ENCODE measurements at places on chromosomes 2 and 18.
A peak's percentile ranks its signal among the peaks of the same experiment; 100 is the strongest.

GRCh38 chr18:51196811-51197660, 445 bp downstream of the MEX3C start:
- DNase-seq = peak; percentile 28

- peak; percentile 87 for DNase-seq
Measured at GRCh38 chr2:120223034-120223912, at the start of gene TMEM185B. TMEM185B (minus strand) TSS chr2:120223400; CDS start chr2:120222976, 424 bp downstream.

DNA sequence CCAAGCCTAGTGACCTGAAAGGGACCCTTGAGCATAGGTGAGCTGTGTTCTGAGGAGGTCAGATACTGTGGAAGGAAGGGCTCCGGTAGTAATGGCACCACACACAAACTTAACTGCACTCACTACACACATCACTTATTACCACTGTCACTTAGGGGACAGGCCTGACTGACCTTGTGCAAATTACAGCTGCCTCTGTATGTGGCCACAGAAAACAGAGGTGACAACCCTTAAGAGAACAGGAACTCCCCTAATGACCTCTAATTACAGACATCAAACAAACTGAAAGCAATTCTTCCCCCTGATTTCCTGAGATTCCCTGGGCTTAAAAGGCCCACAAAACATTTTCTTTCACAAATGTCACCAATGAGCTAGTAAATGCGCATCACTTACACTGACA, 360.6 kb downstream of the RND3 start:
- DNase-seq = no peak

DNA sequence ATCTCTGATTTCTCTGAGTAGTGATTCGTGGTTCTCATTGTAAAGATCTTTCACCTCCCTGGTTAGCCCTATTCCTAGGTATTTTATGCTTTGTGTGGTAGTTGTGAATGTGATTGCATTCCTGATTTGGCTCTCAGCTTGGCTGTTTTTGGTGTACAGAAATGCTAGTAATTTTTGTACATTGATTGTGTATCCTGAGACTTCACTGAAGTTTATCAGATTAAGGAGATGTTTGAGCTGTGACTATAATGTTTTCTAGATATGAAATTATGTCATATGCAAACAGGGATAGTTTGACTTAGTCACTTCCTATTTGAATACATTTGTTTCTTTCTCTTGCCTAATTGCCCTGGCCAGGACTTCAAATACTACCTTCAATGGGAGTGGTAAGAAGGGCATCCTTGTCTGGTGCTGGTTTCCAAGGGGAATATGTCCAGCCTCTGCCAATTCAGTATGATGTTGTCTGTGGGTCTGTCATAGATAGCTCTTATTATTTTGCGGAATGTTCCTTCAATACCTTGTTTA, 251.9 kb upstream of the ZNF804A start:
- no peak for DNase-seq

- DNase-seq = no peak
Measured at GRCh38 chr2:238114851-238115660, 14.9 kb downstream of the ESPNL start.

- DNase-seq = no peak
Measured at GRCh38 chr18:24187049-24187448, 48.2 kb downstream of the CABYR start.

DNA sequence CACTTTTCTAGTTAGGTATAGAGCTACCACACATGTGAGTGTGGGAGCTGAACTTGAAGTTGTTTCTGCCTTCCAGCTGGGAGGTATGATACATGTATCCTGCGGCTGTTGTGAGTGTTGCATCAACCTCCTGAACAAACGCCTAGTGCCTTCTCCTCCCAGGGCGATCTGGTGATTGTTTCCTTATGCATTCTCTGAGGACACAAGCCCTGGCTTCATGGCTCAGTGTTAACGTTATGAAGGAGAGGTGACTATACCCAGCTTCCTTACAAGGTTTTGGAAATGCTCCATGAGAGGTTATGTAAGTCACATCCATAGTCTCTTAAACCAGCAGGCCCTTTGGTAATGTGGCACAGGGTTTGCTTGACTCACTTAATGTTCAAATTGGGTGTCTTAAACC, 64.9 kb downstream of the SPRED2 start:
- no peak for DNase-seq

DNA sequence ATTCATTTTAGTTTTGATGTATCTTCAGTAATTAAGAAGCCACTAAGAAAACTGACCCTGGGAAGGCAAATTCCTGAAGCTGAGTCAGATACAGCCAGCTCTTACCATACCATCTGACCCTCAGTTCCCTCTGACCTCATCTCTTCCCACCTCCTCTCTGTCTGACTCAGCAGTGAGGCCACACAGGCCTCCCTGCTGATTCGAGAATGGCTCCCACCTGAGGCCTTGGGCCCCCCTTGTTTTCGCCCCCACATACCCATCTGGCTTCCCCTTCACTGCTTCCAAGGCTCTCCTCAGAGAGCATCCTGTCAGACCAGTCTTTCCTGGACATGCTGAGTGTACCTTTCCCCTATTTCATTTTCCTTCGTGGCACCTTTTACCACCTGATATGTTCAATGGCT, 71.0 kb upstream of the CYP1B1 start:
- DNase-seq = no peak

- no peak for DNase-seq
Measured at GRCh38 chr2:129879614-129880180, 99.8 kb upstream of the RAB6C start.

DNA sequence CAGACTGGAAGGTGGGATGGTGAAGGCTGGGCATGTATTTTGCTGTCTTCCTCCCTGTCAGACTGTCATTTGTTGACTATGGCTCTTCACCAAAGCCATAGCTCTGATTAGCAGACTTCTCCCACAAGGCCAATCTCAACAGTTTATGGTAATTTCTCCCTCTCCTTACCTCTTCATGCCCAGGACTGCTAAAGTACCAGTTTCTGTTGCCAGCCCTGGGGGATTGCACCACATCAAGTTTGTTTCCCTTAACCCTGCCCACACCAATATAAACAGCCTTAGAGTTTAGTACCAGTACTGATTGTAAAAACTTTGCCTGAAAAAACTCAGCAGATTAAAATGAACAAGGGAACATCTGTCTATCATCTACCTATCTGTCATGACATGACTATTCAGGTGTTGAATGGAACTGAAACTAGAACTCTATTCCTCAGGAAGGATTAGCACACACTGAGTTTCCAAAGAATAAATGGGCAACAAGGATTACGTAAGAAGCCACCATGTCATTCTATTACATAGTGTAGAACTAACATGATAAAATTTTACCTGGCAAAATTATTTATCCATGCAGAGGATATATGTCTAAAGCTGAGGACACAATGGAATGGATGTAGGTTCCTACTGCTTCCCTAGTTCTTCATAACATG, 13.7 kb downstream of the FEZ2 start:
- no peak for DNase-seq

- no peak for DNase-seq
Measured at GRCh38 chr2:200438251-200438650, 71.6 kb downstream of the KCTD18 start.

DNA sequence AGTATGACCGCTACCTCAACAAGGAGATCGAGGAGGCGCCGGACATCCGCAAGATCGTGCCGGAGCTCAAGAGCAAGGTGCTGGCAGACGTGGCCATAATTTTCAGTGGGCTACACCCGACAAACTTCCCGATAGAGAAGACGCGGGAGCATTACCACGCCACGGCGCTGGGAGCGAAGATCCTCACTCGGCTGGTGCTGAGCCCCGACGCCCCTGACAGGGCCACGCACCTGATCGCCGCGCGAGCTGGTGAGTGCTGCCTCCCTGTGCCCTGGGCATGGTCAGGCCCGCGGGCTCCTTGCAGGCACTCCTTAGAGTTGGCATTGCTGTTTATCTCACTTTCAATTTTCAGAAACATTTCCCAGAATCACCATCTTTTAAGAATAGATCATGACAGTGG, 35.7 kb downstream of the CTDP1 start:
- DNase-seq = no peak

GRCh38 chr2:138779781-138780445, at the start of gene NXPH2:
NXPH2 (minus strand) TSS chr2:138780390; CDS start chr2:138780241, 149 bp downstream.
- no peak for DNase-seq

- no peak for DNase-seq
Measured at GRCh38 chr2:9462313-9462712, 12.0 kb upstream of the IAH1 start.

DNA sequence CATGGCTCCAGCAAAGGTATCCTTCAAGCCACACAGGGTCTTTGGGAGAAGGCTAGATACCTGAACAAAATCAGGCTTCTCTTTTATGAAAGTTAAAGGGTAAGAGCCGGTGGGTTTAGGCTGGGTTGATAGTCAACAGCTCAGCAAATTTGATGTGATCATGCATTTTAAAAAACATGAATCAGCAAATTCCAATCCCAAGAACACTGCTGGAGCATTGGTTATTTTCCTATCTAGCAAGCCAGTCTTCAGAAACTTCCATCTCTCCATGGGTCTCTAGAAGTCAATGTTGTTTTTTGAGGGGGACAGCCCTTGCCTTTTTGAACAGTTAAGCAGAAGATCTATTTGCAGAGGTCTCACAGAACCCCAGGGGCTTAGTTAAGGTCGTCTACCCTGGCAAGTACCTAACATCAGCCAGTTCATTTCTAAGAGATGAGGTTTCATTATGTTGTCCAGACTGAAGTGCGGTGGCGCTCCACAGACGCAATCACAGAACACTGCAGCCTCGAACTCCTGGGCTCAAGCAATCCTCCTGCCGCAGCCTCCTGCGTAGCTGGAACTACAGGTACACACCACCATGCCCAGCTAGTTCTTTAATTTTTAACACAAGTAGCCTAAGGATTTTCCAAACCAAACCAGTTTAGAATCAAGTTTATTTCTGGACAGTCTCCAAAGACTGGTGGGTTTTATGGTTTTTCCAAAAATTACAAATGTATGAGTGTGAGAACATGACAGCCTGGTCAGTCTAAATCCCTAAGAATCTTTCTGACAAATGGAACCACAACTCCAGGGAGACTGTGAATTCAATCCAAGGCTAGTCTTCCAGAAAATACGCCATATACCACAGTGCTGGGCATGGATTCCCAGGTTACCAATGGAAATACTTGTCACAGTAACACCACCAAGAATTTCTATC, 4.1 kb upstream of the ZCCHC2 start:
- no peak for DNase-seq

DNA sequence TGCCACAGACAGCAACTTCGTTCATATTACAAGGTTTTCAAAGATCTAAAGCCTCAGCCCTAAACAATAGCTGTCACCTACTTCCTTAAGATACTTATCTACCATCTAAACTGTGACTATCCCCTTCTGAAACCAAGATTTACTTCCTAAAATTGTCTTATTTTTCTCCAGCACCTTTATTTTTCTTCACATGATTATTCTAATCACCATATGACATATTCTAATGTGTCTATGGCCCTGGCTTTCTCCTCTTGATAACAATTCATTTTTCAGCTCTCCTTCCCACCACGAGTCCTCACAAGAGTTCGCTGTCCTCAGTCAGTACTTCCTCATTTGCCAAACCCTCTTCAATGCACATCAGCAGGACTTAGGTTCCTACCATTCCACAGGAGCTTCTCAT, 53.9 kb downstream of the RTTN start:
- DNase-seq = no peak

- no peak for DNase-seq
Measured at GRCh38 chr18:30730915-30731314, 311.6 kb downstream of the DSC3 start.

DNA sequence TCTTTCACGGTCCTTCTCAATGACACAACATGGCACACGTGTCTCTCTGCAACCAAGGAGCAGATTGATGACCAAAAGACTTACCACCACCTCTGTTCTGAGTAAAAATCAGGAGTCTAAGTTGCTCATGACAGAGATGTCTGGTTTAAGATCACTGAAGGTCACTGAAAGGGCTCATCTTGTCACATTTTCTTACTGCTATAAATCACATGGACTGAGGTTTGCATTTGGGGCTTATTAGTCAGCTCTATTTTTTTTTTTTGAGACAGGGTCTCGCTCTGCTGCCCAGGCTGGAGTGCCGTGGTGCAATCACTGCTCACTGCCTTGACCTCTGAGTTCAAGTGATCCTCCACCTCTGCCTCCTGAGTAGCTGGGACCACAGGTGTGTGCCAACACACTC, 19.4 kb downstream of the CFLAR start:
- DNase-seq = no peak

DNA sequence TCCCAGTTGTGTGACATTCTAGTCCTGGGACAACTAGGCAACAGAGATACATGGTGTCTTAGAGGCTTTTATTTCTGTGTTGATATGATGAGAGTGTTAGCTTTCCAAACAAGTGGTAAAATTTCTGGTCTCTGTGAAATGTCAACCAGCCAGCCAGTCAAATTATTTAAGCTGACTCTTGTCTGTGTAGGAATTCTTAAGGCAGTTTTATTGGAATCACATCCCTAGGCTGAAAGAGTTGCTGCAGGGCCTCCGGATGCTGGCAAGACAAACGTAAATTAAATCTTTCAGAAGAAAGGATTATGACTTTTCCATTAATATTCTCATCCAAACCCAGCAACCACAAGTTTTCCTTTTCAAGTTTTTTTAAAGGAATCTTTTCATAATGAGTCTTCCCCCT, 44.6 kb downstream of the SERPINB7 start:
- no peak for DNase-seq

GRCh38 chr18:78792094-78792493, 187.5 kb upstream of the SALL3 start:
- no peak for DNase-seq

DNA sequence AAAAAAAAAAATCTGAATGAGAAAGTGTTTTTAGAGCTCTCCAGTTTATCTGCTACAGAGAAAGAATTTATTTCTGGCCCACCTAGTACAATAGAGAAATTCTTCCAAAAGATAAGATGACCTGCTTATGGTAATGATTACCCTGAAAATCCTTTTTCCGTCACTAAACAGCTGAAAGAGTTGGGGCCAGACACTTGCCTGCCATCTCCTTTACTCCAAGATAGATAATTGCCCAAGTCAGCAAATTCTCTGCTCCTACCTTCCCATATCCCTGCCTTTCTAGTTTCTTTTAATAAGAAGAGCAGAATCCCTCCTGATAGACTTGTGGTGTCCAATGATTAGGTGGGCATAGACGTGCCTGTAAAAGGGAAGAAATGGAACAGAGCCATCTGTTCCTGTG, 28.1 kb downstream of the EIF4E2 start:
- DNase-seq = no peak

DNA sequence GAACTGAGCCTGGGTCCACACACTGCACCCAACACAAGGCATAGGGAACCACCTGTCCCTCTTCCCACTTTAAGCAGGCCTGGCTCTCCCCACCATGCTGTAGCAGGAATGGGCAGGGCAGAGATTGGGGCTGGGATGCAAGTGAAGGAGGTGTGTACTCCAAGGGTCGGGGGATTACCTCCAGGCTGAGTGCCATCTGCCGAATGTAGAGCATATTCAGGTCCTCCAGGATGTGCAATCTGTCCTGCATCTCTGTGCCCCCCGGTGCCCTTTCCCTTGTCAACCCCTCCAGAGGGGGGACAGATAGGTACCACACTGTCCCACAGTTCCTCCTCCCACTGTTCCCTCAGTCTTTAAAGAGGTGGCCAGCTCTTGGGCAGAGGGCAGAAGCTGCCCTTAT, 2.4 kb downstream of the RTKN start:
- no peak for DNase-seq
